Glomerular endothelial cell (primary cell): ENCODE measurements at places on chromosomes 7 and 10.

- DNase-seq, result peak; percentile 60
Observed at GRCh38 chr10:32205670-32206069, 141.3 kb downstream of the EPC1 start.

GRCh38 chr10:126593968-126594701, 76.4 kb downstream of the C10orf90 start:
- DNase-seq, result no peak

DNA sequence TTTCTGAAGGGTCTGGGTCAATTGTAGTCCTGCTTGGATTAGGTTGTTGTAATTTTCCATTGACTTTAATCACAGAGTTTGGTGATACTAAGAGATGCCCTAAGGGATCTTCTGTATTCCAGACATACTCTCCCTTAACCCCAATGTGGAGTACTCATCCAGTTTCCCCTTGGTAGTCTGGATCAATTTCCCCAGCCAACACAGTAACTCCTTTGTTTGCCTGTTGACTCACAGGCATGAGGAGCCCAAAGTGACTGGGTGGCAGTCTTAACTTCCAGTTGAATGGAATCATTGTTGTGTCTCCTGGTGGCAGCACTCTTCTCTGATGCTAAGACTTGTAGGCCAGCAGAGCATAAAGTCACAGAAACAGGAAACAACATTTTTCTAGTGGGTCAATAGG, 41.5 kb upstream of the PIK3CG start:
- no peak for DNase-seq

DNA sequence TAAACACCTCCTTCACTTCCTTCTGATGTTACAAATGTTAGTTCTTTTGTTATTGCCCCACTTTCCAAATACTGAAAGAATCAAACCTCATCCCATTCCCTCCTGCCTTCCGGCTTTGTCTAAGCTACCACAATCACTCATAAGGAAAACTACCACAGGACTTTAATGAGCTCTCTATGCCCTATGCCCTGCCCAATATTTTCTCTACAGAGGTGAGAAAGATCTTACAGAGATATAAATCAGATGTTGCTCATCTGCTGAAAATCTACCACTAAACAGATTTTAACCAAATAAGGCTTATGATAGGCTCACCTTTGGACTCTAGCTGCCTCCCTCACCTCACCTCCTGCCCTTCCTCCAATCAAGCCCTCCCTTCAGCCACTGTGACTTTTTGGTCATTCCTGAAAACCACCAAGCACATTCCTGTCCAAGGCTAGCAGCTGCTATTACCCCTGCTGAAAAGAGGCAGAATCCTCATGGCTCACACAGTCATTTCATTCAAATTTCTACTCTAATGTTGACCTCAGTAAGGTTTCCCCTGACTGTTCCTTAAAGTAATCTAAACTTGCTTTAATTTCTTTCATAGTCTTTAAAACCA, 7.7 kb downstream of the ZNF33B start:
- no peak for DNase-seq

- DNase-seq, result no peak
Observed at GRCh38 chr7:28889290-28889689, 68.8 kb downstream of the TRIL start.

DNA sequence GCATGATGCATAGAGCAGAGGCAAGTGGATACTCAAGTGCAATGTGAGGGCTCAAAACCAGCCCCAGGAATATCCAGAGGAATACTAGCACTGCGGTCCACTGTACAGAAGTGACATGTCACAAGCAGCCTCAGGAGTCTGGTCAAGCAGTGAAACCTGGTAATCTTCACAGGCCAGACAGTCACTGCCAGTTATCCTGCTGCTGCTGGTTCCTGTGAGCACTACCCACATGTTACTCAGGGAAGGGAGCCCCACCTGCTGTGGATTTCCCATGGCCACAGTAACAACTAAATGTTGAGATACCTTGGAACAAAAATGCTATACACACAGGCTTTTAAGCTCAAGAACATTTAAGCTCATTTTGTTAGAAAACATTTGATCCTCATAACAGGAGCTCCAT, 103.0 kb downstream of the RNF133 start:
- DNase-seq, result no peak

DNA sequence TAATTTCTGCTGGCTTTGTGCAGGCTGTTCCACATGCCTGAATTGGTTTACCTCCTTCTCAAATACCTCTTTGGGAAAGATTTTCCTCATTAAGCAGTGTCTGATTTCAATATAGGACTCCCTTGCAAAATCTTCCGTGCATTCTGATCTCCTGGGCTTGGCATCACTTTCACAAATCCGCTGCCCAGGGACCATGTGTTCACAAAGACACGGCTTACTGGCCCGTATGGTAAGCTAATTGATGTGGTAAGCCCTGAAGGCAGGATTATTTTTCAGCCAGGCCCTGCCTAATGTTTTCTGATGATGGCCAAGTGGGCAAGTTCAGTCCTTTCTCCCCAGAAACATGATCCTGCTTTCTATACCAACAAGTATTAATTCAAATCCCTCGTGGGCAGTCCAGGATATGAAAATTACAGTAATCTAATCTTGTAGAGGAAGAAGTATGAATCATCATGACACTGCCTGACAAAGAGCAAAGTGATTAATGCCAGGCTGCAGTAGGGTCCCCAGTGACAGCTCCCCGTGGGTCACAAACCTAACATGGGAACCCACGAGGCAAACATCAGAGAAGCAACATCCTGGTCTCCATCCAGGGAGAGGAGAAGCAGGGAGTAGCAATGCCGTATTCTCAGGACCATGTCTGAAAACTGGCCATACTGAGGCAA, 11.6 kb upstream of the SVIL start:
- DNase-seq, result no peak

DNA sequence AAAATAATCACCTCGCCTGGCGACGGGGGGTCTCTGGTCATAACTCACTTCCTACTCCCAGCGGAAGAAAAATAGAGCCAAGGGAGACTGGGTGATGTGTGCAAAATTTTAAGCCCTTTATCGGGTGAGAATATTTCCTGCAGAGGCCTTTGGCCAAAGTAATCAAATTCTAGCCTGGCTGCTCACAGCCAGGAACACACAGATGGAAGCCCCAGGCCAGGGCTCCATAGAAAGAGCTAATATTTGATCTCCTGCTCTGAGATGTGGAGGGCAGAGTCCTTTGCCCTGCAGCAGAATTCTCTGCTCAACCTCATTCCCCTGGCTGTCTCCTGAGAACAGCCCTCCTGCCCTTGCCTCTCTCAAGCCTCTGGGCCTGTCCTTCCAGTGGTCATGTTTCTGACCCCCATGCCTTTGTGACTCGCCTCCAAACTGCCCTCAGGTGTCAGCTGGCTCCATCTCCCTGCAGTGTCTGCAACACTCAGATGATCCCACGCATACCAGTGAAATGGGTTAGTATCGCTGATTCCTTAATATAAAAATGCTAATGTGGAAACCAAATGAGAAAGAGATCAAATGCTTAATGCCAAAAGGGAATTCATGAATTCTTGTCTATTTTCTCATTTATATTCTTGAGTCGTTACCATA, 34.5 kb downstream of the FRMD4A start:
- DNase-seq, result no peak

DNA sequence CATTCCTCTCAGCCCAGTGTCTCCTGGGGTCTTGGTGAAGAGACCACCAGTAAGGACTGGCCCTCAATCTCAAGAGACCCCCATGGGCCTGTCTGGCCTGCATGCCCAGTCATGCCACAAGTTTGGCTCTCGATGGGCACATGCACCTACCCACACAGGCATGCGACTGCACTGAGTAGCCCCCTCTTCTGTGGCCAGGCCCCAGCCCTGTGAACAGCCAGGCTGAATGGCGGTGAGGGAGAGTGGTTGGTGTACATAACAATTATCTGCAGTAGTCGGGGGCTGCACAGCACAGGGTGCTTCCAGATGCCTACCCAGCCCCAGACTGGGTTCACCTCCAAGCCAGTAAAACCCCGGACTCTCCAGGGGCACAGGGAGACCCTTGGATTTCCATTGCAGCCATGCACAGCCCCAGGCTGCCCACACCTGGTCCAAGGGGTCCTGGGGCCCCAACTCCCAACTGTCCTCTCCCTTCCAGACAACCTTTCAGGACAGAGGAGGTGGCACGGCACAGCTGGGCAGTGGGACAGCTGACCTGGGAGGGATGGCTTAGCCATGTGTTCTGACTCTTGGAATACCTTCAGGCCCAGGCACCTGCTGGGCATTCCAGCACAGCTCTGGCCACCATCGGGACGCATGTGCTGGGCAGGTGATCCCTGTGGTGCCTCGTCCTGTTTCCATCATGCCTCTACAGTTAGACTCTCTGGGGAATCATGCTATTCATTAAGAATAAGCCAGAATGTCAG, 21.0 kb upstream of the CSGALNACT2 start:
- DNase-seq, result no peak

DNA sequence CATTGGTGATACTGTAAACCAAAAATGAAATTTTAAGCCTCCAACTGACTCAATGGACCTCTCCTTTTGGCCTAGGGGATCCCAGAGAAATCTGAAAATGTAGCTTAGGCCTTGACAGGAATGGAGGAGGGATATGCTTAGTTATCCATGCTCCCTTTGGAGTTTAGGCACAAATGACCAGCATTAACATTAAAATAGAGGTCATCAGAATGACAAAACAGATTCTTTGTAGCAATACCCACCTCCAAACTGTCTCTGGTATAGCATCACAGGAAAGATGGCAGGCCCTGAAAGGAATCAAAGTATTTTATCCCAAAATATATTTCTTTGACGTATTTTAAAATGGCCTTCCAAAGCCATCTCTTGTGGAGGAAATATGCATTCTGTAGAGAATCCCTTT, 39.1 kb upstream of the LRRN3 start:
- no peak for DNase-seq

DNA sequence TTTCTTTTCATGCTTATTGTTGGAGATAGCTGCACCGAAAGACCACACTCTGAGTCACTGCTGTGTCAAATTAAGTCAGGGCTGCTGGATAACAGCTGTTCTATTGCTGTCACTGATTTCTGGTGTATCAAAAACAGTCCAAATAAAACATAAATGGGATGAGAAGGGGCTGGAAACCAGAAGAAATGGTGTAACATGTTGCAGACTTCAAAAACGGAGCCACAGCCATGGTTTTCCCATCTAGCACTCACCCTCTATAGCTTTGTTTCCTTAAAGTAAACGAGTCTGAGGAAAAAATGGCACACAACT, 103.3 kb upstream of the DIP2C start:
- DNase-seq, result no peak

GRCh38 chr10:88954458-88955083, 2.0 kb upstream of the ACTA2 start:
- DNase-seq, result no peak

- DNase-seq, result no peak
Observed at GRCh38 chr7:159136013-159136412, 8.7 kb downstream of the VIPR2 start.

DNA sequence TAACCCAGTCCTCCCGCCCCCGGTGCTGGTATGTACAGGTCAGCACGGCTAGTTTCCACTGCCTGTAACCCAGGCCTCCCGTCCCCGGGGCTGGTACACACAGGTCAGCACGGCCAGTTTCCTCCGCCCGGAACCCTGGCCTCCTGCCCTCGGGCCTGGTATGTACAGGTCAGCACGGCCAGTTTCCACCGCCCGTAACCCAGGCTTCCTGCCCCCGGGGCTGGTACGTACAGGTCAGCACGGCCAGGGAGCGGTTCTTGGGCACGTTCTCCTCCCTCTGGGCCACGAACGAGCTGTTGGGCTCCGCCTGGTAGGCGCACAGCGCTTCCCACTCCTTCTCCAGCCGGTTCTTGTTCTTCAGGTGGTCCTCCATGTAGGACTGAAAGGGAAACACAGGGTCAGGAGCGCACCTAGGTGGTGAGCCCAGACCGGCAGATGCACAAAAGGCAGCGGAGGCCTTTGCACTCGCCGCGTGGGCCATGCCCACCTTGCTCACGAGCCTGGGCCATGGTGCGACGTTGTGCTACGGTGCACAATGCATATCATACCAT, 284.4 kb downstream of the DNAJB6 start:
- DNase-seq, result no peak

- DNase-seq, result no peak
Observed at GRCh38 chr10:106609470-106610266, 554.8 kb downstream of the SORCS1 start.

DNA sequence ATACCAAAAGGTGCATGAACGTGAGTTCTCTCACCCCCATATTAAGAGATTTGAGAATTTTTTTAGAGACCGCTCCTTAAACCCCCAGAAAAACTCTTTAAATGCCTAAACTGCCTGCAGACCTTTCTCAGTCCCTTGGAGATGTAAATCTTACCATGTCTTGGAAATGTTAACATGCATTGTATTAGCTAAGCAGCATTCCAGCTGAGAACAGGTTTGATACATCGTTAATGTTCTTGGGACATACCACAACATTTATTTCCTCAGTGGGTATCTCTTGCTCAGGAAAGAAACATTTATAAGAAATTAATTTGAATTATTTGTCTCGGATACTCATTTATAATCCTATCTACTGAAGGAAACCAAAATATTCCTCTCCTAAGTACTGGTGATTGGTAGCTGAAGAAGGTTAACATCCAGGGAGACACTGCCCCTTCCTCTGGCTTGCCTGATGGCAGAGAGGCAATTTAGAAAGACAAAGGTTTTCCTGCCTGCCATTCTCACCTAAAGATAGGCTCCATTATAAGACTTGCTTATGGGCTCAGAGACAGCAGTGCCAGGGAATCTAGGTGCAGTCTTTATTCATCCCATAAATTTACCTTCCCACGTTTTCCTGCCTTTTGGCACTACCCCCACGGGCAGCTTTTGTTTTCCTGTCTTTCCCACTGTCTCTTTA, 141.2 kb downstream of the COBL start:
- no peak for DNase-seq

DNA sequence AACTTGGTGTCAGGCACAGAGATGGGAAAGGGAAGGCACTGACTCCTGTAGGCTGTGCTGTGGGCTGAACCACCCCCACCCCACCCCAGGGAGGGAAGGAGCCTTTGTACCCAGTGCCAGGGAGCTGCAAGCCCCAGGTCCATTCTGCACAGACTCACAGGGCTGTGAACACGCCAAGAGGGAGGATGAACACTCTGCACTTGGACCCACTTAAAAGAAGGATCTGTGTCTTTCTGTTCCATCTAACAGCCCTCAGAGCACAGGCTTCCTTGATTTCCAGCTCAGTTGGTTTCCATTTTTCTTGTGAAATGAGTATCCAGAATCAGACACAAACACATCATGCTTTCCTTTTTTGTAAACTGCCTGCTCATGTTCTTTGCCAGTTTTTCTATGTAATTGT, 84.9 kb downstream of the GRB10 start:
- DNase-seq, result no peak

- DNase-seq, result no peak
Observed at GRCh38 chr7:41911792-41912191, 208.9 kb upstream of the INHBA start.
